ENCODE measurements at places on chromosomes 16 and 17.

- H3K4me3 ChIP-seq: no peak overlapping the region
- H3K4me1 ChIP-seq: no peaks in the 10 kb centered on the region
- no peaks in the 10 kb centered on the region for H3K36me3 ChIP-seq
- peak overlapping the region; percentile 80 for H3K27ac ChIP-seq
Observed at GRCh38 chr17:62892870-62893338, 73.1 kb upstream of the TANC2 start.

DNA sequence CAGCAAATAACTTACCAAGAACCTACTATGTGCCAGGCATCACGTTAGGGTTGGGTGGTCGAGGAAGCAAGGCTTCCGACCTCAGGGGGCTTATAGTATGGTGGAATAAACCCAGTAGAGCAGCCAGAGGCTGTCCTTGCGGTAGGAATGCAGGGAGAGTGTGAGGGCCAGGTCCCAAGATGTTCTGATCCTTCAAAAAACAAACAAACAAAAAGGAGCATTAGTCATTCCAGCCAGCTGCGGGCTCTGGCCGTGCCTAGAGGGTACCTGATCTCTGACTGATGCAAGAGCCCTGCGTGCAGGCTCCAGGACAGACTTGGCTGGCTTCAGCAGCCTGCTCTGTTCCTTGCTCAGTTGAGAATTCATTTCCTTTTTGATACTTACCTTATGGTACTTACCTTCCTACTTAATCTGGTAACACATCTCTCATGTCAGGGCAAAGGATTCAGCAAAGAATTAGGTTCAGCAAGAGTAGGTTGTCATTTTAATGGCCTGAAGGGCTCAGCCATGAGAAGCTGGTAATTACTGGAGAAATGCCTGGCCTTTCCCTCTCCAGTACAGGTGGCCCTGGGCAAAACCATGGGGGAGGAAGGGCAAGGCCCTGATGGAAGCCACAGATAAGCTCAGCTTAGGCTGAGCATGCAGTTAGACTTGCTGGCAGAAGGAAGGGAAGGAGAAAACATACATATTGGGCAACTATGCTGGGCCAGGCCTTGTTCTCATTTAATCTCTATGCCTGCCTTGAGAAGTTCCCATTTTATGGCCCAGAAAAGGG lies 18.4 kb downstream of the CYB5D2 start:
- no peak overlapping the region for H3K4me3 ChIP-seq
- peak overlapping the region; percentile 26 for H3K27ac ChIP-seq
- peaks cover 21% of the 10 kb centered on the region for H3K36me3 ChIP-seq
- H3K27me3 ChIP-seq: no peaks in the 10 kb centered on the region

DNA sequence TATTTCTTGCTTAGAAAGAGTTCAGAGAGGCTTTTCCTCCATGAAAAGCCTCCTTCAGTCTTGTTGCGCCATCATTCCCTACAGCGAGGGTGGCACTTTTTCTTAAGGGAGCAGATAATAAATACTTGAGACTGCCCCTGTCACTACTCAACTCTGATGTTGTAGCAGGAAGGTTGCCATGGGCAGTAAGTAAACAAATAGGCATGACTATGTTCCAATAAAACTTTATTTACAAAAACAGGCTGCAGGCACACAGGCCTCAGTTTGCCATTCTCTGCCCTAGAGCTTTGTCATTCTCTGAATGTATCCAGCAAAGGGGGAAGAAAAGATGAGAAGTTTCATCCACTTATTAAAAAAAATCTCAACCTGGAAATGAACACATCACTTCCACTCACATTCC lies 60.4 kb downstream of the MYOCD start:
- no peaks in the 10 kb centered on the region for H3K36me3 ChIP-seq
- H3K4me3 ChIP-seq: no peak overlapping the region
- no peaks in the 10 kb centered on the region for H3K4me1 ChIP-seq
- H3K27ac ChIP-seq: no peak overlapping the region
- peaks cover 5% of the 10 kb centered on the region for H3K27me3 ChIP-seq

DNA sequence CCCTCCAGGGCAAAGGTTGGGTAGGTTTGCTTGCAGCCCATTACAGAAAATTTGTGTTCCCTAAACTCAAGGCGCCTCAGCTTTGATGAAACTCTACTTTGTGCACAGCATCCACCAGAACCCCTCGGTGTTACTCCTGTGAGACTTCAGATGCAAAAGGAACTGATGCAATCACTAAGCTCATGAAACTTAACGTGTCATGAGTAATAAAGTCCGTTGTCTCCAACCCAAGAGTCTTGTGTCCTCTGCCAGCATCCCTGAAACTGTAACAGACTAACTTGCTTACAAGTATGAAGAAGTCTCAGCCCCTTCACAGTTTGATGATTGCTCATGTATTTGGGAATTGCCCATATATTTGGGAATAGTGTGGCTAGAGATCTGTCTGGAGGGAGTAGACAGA lies 74.8 kb upstream of the MARCHF10 start:
- H3K27ac ChIP-seq: no peak overlapping the region
- H3K36me3 ChIP-seq: no peaks in the 10 kb centered on the region

DNA sequence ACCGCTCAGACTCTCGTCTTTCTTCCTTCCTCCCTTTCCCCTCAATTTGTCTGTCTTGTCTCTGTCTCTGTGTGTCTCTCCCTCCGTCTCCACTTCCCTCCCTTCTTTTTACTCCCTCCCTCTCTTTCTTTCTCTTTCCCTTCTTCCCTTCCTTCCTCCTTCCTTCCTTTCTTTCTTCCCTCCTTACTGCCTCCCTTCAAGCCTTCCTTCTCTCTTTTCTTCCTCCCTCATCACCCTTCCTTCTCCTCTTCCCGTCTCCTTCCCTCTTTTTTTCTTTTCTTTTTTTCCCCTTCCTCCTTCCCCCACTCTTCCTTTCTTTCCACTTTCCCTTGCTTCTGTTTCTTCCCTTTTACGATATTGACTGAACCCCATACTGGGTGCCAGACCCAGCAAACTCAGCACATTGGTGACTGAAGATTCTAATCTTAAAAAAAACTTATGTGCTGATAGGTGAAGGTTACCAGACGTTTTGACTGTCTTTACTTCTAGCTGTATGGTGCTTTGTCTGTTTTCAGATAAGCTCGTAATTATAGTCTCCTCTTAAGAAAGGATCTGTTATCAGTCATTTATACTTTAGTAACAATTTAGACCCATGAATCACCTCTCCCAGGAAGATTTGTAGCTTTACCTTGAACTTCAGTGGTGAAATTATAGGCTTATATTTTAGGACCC lies 481 bp upstream of the BRD7 start:
- H3K4me1 ChIP-seq: peaks cover 45% of the 10 kb centered on the region
- H3K36me3 ChIP-seq: peaks cover 12% of the 10 kb centered on the region
- peak overlapping the region; percentile 97 for H3K27ac ChIP-seq
- H3K27me3 ChIP-seq: peaks cover 8% of the 10 kb centered on the region
- no peak for DNase-seq

GRCh38 chr16:64065523-64065922 lies 1056.3 kb downstream of the CDH11 start:
- no peaks in the 10 kb centered on the region for H3K4me1 ChIP-seq
- no peak for DNase-seq
- H3K27me3 ChIP-seq: no peaks in the 10 kb centered on the region
- H3K36me3 ChIP-seq: no peaks in the 10 kb centered on the region
- H3K27ac ChIP-seq: no peak overlapping the region
- H3K4me3 ChIP-seq: no peak overlapping the region

DNA sequence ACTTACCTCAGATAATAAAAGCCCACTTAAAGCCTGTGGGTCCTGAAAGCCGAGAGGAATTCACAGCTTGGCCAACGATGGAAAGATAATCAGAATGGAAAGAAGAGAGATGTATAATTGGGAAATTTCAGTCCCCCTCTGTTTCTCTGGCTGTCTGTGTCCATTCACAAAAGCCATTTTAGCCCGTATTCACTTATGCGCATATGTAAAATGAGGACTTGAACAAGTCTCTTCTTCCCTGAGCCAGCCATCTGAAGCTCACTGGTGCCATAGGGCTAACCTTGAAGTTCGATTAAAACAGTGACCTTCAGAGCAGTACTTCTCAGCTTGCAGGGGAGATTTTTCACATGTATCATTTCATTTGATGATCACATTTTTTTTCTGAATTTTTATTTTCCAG lies 527.2 kb downstream of the GRIN2A start:
- H3K27me3 ChIP-seq: no peaks in the 10 kb centered on the region
- no peaks in the 10 kb centered on the region for H3K4me1 ChIP-seq
- no peaks in the 10 kb centered on the region for H3K36me3 ChIP-seq
- H3K27ac ChIP-seq: no peak overlapping the region
- no peak overlapping the region for H3K4me3 ChIP-seq
- no peak for DNase-seq
